ENCODE measurements at places on chromosomes 2 and 18. TPM values are rescaled to one million over a fixed set of nuclear protein-coding genes. Genes with fewer than 3 reads are reported as not detected.

GRCh38 chr2:237434866-237435311 lies 20.9 kb upstream of the COL6A3 start:
- H3K27me3 ChIP-seq, result no peaks in the 10 kb centered on the region
- H3K36me3 ChIP-seq, result no peaks in the 10 kb centered on the region
- H3K27ac ChIP-seq, result peak overlapping the region; percentile 91
- peaks cover 4% of the 10 kb centered on the region for H3K4me1 ChIP-seq
- DNase-seq, result no peak

GRCh38 chr18:79749251-79750191 lies 48.2 kb upstream of the KCNG2 start:
- no peaks in the 10 kb centered on the region for H3K36me3 ChIP-seq
- H3K4me1 ChIP-seq, result no peaks in the 10 kb centered on the region
- no peak for DNase-seq
- no peak overlapping the region for H3K27ac ChIP-seq
- H3K4me3 ChIP-seq, result no peak overlapping the region
- no peaks in the 10 kb centered on the region for H3K27me3 ChIP-seq

- no peaks in the 10 kb centered on the region for H3K36me3 ChIP-seq
- H3K27me3 ChIP-seq, result no peaks in the 10 kb centered on the region
- H3K27ac ChIP-seq, result no peak overlapping the region
Measured at GRCh38 chr2:216732334-216732733, 37.0 kb upstream of the IGFBP5 start.

- no peaks in the 10 kb centered on the region for H3K27me3 ChIP-seq
- no peaks in the 10 kb centered on the region for H3K36me3 ChIP-seq
- no peak overlapping the region for H3K27ac ChIP-seq
- H3K4me3 ChIP-seq, result no peak overlapping the region
Measured at GRCh38 chr2:174717273-174717672, 47.0 kb downstream of the CHRNA1 start.

DNA sequence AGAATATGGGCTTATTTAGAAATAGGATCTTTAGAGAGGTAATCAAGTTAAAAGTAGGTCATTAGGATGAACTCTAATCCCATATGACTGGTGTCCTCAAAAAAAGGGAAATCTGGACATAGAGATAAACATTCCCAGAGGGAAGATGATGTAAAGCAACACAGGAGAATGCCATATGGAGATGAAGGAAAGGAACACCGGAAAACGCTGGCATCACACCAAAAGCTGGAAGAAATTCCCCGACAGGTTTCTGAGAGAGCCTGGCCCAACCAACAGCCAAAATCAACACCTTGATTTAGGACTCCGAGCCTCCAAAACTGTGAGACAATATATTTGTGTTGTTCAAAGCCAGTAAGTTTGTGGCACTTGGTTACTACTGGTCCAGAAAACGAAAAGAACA lies 296.7 kb downstream of the DSEL start:
- H3K36me3 ChIP-seq, result no peaks in the 10 kb centered on the region
- H3K27ac ChIP-seq, result no peak overlapping the region
- no peak for DNase-seq
- H3K4me1 ChIP-seq, result no peaks in the 10 kb centered on the region

Gene RNMT
- total RNA-seq, result 23.9 TPM

DNA sequence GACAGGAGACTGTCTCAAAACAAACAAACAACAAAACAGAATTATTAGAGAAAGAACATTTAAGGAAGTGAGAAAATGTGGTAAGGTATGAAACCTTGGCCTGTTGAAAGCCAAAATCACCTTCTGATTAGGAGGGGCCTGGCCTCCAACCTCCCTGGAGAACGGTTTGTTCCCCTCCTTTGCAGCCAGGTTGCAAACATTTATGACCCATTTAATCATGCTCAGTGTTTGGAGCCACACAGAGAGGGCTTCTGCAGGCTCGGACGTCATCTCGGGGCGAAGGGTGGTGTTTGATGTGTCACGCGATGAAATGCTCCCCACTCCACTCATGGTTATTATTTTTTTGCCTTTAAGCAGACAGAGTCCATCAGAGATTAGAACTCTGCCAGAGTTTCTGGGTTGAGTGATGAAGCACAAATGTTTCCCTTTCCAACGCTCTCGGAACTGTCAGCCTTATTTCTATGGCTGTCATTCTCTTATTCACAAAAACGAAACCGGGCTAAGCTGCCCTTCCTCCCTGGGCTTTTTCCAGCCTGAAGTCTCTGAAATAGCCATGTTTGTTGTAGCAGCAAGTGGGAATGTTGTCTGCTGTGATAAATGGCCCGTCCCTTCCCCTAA lies 33.6 kb upstream of the ROCK2 start:
- no peak overlapping the region for H3K4me3 ChIP-seq
- H3K4me1 ChIP-seq, result no peaks in the 10 kb centered on the region
- no peaks in the 10 kb centered on the region for H3K36me3 ChIP-seq
- H3K27me3 ChIP-seq, result no peaks in the 10 kb centered on the region
- no peak for DNase-seq
- peak overlapping the region; percentile 52 for H3K27ac ChIP-seq

DNA sequence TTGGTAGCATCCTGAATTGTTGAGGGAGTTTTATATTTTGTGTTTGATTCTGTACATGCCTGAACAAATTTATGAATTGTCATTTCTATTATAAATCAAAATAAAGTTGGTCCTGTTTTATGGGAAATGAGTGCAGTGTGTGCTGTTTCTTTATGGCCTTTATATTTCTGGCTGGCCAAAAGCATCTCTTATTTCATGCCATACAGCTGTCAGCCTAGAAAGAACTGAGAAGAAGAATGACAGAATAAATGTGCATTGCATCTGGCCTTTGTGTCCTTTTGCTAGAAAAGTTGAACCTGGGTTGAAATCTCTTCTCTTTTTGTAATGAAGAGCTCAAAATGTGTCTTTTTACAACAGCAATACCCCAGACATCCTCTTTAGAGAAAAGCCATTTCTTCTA lies 474.7 kb upstream of the LRATD1 start:
- H3K27ac ChIP-seq, result no peak overlapping the region
- no peak overlapping the region for H3K4me3 ChIP-seq
- DNase-seq, result no peak
- H3K36me3 ChIP-seq, result peaks cover 5% of the 10 kb centered on the region

DNA sequence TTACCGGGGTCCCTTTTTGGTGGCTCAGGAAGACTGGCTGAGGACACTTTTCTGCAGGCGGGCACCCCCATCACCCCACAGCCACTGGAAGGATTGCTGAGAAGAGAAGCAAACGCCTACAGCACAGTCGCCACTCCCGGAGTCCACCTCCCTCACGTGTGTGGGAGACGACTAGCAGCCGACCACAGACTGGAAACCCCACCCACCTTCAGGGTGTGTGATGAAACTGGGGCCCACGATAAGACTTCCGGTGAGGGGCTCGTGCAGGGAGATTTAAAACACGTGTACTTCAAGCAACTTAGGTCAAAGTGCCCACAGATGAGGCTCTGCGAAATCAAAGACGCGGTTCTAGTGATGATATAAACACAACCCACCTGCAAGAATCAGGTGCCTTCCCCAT lies 26.3 kb downstream of the MBP start:
- H3K4me3 ChIP-seq, result no peak overlapping the region
- no peaks in the 10 kb centered on the region for H3K4me1 ChIP-seq
- no peak for DNase-seq
- H3K36me3 ChIP-seq, result no peaks in the 10 kb centered on the region
- peak overlapping the region; percentile 73 for H3K27ac ChIP-seq

Gene TMEM237
- total RNA-seq, result 36.6 TPM

- no peaks in the 10 kb centered on the region for H3K36me3 ChIP-seq
- H3K4me3 ChIP-seq, result no peak overlapping the region
- no peaks in the 10 kb centered on the region for H3K27me3 ChIP-seq
- no peak for DNase-seq
- H3K27ac ChIP-seq, result no peak overlapping the region
Measured at GRCh38 chr2:146642066-146642465, 1202.8 kb upstream of the ACVR2A start.

- peak overlapping the region; percentile 46 for H3K27ac ChIP-seq
- no peaks in the 10 kb centered on the region for H3K36me3 ChIP-seq
- no peak for DNase-seq
- H3K4me3 ChIP-seq, result peak overlapping the region; percentile 60
- H3K4me1 ChIP-seq, result no peaks in the 10 kb centered on the region
Measured at GRCh38 chr2:66426244-66427111, 8.4 kb upstream of the MEIS1 start.

DNA sequence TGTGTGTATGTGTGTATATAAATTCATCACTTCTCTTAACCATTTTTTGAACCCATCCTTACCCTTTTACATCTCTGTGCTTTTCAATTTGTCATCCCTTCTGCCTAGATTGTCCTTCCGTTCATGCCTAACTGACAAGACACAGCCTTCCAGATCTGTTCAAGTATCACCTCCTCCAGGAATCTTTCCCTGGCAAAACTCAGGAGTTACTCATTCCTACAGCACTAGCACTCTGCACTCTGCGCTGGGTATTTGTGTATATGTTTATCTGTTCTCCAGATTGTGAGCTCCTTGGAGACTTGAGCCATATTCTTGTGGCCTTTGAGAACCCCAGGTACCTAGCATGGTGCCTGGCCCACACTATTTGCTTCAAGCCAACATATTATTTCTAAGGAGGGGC lies 26.8 kb upstream of the ASXL2 start:
- H3K4me1 ChIP-seq, result no peaks in the 10 kb centered on the region
- no peak overlapping the region for H3K4me3 ChIP-seq
- no peaks in the 10 kb centered on the region for H3K27me3 ChIP-seq
- no peak for DNase-seq

Gene GALNT14
- total RNA-seq, result 4.3 TPM

Gene GRHL1
- total RNA-seq, result 86.3 TPM

Gene TCF23
- total RNA-seq, result not detected

GRCh38 chr2:134174711-134175110 lies 79.2 kb upstream of the MGAT5 start:
- no peak for DNase-seq
- H3K27me3 ChIP-seq, result no peaks in the 10 kb centered on the region
- H3K4me1 ChIP-seq, result peaks cover 7% of the 10 kb centered on the region
- no peak overlapping the region for H3K27ac ChIP-seq
- H3K36me3 ChIP-seq, result no peaks in the 10 kb centered on the region
- H3K4me3 ChIP-seq, result no peak overlapping the region

DNA sequence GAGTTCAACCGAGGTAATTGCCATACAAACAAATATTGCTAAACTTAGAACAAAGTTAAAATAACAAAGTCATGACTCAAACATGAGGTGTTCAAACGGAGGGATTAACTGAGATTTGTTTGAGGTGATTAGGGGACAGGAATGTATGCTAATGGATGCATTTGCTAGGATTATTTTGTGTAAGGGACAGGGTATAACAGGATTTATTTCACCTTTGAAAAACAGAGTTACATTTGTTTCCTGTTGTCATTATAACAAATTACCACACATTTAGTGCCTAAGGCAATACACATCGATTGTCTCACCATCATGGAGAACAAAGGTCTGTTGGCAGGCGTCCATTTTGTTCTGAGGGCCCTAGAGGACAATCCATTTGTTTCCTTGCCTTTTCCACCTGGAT lies 304.3 kb upstream of the CNTNAP5 start:
- no peak for DNase-seq
- no peaks in the 10 kb centered on the region for H3K27me3 ChIP-seq
- H3K36me3 ChIP-seq, result no peaks in the 10 kb centered on the region
- H3K4me3 ChIP-seq, result no peak overlapping the region

DNA sequence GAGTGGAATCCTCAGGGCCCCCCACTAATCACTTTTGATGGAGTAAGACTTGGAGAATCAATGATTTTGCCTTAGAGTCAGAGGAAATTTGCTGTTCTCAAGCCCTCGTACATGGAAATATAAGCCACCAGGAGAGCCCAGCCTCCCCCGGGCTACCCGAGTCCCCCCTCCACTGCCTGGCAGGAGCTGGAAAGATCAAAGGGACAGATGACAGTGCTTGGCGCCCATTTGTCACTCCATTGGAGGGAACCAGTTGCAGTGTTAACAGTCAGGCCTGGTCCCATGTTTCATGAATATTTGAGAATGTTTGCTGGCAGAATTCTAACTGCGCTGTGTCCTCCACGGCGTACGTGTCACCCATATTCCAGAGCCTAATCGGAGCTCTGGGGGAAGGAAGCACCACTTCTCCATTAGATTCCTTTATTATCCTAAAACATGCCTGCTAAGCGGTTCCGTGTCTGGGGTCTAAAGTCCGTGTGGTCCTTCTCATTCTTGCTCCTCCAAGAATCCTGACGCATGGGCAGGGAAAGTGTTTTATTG lies 202.4 kb downstream of the KLHL29 start:
- H3K27ac ChIP-seq, result peak overlapping the region; percentile 12
- H3K36me3 ChIP-seq, result no peaks in the 10 kb centered on the region
- H3K4me3 ChIP-seq, result no peak overlapping the region
- H3K4me1 ChIP-seq, result no peaks in the 10 kb centered on the region
- DNase-seq, result no peak

Gene EVX2
- total RNA-seq, result not detected

DNA sequence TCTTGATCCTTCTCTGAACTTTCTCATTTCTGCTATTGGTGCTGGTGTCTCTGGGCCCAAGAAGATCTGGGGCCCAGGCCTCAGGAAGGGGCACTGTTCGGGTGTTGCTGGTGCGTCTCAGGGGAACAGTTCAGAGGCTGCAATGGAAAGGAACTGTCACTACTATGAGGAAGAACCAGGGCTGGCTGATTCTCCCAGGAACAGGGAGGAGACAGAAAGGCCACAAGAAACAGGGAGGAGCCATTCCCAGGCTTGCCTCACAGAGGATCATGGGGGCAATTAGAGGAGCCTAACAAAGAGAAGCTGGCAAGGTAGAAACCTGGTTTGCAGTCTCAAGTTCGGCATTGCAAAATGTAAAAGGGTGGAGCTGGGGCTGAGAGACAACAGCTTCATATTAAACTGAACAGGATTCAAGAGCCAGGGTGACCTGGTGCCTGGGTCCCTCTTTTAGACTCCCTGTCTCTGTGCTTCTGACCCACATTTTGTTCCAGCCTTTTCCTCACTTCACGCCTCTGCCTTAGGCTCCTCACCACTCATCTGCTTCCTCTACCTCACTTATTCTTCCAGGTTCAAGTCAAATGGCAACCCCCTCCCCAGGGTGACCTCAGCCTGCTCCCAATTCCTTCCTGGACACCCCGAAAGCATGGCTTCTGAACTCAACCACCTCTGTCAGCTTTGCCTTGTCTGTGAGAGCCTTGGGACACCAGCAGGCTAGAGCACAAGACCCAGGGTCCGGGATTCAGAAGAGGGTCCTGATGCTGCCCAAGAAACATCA lies 58.4 kb downstream of the GYPC start:
- no peak overlapping the region for H3K4me3 ChIP-seq
- no peaks in the 10 kb centered on the region for H3K4me1 ChIP-seq
- H3K27me3 ChIP-seq, result no peaks in the 10 kb centered on the region
- DNase-seq, result no peak
- no peaks in the 10 kb centered on the region for H3K36me3 ChIP-seq

- no peaks in the 10 kb centered on the region for H3K4me1 ChIP-seq
- no peak overlapping the region for H3K4me3 ChIP-seq
- H3K27me3 ChIP-seq, result no peaks in the 10 kb centered on the region
- peak overlapping the region; percentile 27 for H3K27ac ChIP-seq
- no peaks in the 10 kb centered on the region for H3K36me3 ChIP-seq
- DNase-seq, result no peak
Measured at GRCh38 chr2:22907330-22907729, 477.6 kb upstream of the KLHL29 start.

Gene WBP1
- 58.0 TPM for total RNA-seq

DNA sequence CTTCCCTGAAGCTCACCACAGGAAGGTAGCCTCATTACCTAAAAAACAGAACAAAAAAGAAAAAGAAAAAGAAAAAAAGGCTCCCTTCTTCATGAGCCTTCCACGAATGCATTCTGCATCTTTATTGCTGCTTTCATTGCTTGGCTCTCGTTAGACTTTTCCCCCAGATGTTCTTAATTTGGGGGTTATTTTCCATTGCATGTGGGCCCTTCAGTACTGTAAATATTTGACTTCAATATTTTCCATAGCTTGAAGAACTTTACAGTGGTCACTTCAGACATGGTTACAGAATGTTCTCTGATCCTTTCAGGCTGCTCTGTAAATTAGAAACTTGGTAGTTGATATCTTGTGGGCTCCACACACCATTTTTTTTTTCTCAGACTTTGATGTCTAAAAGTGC lies 65.6 kb upstream of the COPS8 start:
- H3K36me3 ChIP-seq, result no peaks in the 10 kb centered on the region
- H3K27ac ChIP-seq, result no peak overlapping the region
- DNase-seq, result no peak

Data from breast epithelium (tissue), 4 donors.